ENCODE measurements at places on chromosomes 2 and 18. TPM values are rescaled to one million over a fixed set of nuclear protein-coding genes. Genes with fewer than 3 reads are reported as not detected.

- no peak for DNase-seq
These were observed 91.4 kb downstream of the RPRM start for GRCh38 chr2:153387203-153387602.

FRZB gene
- 7.1 TPM for total RNA-seq

DNA sequence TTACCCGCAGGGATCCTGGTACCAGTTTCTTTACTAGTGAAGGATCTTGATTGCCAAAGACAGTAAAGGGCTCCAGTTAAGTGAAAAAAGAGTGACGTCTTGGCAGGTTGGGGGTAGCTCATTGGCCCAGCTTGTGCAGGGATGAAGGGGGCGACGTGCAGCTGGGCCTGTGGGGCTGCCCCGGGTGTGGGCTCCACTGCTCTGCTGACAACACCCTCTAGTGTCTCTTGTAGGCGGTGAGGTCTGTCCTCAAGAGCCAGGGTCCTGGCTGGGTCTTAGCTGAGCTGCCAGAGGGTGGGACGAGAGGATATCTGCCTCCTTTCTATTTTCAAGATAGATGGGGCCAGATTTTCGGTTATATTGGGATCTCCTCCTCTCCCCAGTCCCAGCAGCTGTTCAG, 6.1 kb downstream of the ARHGEF4 start:
- no peak for DNase-seq

GRCh38 chr2:128591022-128591860, 272.6 kb upstream of the HS6ST1 start:
- DNase-seq = no peak

DNA sequence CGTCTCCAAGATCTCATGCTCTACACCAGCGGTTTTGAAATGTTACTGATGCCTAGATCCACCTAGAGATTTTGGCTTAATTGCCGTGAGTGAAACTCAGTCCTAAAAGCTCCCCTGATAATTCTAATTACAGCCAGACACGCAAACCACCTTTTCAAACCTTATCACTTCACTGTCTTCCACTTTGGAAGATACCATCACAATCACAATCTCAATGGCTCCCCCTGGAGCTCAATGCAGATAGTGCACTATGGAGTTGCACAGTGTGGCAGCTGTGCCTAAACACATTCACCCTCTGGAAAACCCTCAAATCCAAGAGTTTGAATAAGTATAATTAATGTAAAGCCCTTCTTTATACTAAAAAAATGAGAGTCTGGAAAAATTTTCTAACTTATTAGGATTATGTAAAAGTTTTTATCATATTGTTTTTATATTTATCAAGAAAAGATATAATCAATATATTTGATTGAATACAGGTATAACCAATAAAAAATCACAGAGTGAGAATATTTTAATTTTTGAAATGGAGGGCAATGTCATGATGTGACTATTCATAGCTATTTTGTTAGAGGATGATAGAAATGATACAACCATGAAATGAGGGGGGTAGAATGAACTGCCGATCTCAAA, 102.9 kb upstream of the SLC8A1 start:
- DNase-seq = peak; percentile 58

GRCh38 chr2:145551686-145552085, 1031.8 kb upstream of the ZEB2 start:
- DNase-seq = no peak

ABCG5 gene
- total RNA-seq = not detected

ANKRD29 gene
- 3.9 TPM for total RNA-seq

- DNase-seq = peak; percentile 44
These were observed 81.9 kb upstream of the TXNDC2 start for GRCh38 chr18:9803698-9804516.

- DNase-seq = peak; percentile 17
These were observed 66.6 kb downstream of the ACKR3 start for GRCh38 chr2:236636261-236636660.

DNA sequence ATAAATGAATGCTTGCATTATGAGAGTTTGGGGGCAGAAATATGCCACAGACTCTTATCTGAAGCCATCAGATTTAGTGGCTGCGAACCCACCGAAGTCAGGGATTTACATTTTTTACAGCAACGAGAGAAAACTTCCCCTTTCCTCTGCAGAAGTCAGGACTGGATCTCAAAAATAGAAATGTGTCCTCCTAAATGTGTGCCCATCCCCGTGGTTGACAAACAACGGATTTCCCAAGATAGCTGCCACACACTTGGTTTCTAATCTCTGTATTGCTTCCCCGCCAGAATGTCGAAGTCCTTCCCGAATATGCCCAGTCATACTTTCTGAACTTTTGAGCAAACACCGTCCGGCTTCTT, 879 bp upstream of the ADAM23 start:
- no peak for DNase-seq

RAPGEF4 gene
- 7.1 TPM for total RNA-seq

GRCh38 chr2:29480426-29480825, 365.2 kb downstream of the CLIP4 start:
- DNase-seq = no peak

GRCh38 chr2:137348301-137348700, 583.0 kb downstream of the THSD7B start:
- no peak for DNase-seq

- no peak for DNase-seq
These were observed 43.4 kb upstream of the ANKRD62 start for GRCh38 chr18:12049978-12050811.

ACAA2 gene
- 145 TPM for total RNA-seq

DNA sequence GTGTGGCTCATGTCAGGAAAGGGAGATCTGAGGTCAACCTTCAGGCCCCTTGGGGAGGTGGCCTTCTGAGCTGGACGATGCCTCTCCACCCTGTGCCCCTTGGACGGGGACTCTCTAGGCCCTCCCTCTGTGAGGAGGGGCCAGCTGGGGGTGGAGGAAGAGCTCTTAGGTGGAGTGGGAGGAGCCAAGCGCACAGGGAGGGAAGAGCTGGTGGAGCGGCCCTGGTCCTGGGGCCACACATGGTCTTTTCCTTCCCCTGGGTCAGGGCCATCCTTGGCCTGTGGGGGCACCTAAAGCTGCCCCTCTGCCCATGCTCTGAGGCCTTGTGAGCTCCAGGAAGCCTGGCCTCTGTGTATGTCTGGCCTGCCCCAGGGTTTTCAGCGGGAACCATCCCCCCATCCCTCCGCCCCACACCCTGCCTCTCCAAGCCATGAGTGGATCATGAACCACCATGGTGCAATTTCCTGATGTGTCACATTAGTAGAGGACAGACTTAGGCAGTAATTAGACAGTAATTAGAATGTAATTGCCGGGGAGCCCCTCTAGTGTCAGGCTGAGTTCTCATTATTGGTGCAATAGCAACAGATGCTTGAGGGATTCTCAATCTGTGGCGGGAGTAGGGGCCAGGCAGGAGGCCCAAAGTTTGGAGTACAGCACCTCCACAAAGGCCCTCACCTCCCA, 63.0 kb downstream of the GLI2 start:
- no peak for DNase-seq

SLC4A5 gene
- 1.1 TPM for total RNA-seq

SKOR2 gene
- not detected for total RNA-seq

GRCh38 chr18:22207021-22207758, 37.8 kb downstream of the GATA6 start:
- DNase-seq = peak; percentile 60

DNA sequence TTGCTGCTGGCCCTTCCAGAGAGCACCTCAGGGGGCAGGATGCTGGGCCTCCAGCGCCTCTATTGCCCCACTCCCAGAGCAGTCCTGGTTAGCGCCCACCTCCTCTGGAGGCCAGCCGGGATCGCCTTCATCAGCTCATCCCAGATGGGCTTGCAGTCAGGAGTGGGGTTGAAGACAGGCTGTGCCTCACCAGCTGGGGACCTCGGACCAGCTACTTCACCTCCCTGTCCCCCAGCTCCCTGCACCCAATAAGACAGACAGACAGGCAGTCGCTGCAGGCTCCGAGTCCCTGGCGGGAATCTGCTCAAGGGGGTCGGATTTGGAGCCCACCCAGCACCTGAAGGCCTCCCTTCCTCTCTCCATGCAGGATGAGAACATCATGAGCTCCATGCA, 18.9 kb upstream of the FAHD2A start:
- no peak for DNase-seq

DNA sequence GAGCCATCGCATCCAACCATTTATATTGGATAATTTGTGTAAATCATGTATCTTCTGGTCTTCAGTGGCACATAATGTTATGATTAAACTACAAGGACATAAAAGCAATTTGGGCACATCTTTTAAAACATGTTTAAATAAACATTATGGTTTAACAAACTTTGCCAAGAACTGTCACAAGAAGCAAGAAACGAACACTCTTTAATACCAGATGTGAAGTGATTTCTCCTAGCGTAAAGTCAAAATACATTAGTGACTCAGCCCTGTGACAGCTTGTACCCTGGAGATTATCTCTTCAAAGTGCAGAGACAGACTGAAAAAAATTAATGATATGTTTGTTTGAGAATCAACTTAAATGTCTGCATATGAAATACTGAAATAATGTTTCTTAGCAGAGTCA, 39.9 kb downstream of the DSEL start:
- no peak for DNase-seq

RPIA gene
- 15.4 TPM for total RNA-seq

DNA sequence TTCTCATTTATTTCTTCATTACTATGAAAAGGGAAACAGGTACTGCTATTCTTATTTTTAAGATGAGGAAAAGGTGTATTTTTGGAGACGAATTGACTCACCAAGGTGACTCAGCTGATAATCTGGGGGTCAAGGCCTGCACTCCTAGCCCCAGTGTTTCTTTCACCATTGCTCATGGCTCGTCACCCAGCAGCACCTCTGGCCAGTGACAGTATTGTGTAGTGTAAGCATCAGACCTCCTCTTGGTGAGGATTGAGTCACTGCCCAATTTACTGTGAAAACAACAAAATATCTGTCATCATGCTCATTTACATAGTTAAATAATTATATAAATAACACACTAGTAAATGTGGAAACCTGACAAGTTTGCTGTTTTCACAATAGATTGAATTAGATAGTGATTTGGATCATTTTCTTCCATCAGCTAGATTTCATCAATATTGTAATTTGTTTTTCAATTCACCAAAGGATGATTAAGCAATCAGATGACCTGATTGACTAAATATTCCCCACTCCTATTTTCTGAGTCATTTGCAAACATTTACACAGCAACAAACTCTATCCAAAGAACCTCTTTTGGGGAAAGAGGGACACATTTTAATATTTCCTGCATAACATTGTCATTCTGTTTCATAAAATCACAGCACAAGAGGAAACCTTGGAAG, 492.8 kb upstream of the RAB12 start:
- DNase-seq = no peak

GRCh38 chr2:55355451-55355850, 64.2 kb downstream of the CCDC88A start:
- DNase-seq = no peak

- no peak for DNase-seq
These were observed 173.1 kb upstream of the RAB6C start for GRCh38 chr2:129806317-129806716.

- DNase-seq = no peak
These were observed 83.5 kb downstream of the MYL12B start for GRCh38 chr18:3345452-3345851.

B4GALT6 gene
- 10.2 TPM for total RNA-seq

GRCh38 chr2:51208521-51208920, 176.6 kb upstream of the NRXN1 start:
- DNase-seq = no peak

CXCR1 gene
- total RNA-seq = 0.25 TPM

- DNase-seq = peak; percentile 46
These were observed 40.0 kb upstream of the AGPS start for GRCh38 chr2:177352441-177353186.

- no peak for DNase-seq
These were observed 85.4 kb downstream of the XDH start for GRCh38 chr2:31329081-31329625.

- DNase-seq = no peak
These were observed 25.9 kb downstream of the SPP2 start for GRCh38 chr2:234076451-234076850.

DNA sequence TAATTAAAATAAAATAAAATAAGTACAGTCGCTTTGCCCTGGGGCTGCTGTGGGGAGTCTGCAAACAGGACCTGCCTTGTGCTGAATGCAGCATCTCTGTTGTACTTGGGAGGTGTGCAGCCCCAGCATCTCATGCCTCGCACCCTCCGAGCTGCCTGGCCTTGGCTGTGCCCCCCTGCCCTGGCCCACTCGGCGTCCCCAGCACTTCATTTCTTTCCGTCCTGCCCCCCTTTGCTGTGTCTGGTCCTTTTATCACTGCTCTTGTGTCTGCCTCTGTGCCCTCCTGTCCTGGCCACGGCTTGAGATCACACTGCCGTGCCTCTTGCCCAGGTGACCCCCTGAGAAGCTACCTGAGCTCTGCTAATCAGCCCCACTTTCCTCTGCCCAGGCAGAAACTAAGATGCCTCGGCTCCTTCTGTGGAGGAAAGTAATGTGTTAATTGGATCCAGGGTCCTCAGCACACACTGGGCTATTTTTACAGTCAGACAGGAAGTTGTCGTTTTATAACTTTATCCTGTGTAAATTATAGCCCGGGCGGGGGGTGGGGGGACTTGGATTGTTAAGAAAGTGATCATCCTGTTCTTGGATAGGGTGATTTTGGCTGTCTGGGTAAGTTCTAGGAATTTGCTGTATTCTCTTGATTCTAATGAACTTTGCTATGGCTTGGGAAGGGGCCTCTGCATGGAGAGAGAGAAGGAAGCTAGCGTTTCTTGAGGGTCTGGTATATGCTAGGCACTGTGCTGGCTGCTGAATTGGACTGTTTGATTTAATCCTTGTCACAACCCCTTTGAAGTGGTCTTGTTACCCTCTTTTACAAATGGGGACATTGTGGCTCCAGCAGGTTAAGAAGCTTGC, 69.4 kb downstream of the AGAP1 start:
- no peak for DNase-seq

- no peak for DNase-seq
These were observed 22.7 kb downstream of the NOSTRIN start for GRCh38 chr2:168825126-168825525.

- DNase-seq = no peak
These were observed 15.3 kb downstream of the KYNU start for GRCh38 chr2:142892715-142893114.

GRCh38 chr18:23341983-23342382, 111.1 kb upstream of the RIOK3 start:
- DNase-seq = no peak

- no peak for DNase-seq
These were observed 102.9 kb downstream of the DHRS9 start for GRCh38 chr2:169172151-169172735.
